ENCODE measurements at places on chromosomes 3 and 15. TPM values are rescaled to one million over a fixed set of nuclear protein-coding genes. Genes with fewer than 3 reads are reported as not detected.
A peak's percentile ranks its signal among the peaks of the same experiment; 100 is the strongest.

DNA sequence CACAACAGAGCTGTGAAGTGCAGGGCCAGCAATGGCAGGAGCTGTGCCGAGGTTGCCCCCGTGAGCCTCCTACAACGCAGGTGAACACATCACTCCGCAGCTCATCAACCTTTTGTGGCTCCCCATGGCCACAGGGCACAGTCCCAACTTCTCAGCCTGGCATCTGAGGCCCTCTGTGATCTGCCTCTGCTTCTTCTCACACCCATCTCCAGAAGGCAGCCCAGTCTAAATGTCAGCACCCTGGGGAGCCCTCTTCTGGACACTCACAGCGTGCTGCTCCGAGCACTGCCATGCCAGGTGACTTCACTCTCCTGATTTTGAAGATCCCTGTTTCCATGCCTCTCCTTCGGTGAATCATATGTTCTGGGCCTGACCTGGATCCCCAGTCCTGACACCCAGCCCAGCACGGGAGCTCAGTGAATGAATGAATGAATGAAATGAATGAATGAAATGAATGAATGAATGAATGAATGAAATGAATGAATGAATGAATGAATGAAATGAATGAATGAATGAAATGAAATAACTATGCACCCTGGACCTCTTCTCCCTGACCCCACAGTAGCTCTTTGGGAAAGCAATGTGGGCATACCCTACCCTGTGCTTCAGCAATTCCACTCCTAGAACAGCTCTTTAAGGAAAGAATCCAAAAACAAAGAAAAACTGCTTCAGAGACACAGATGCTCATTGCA lies 17.9 kb upstream of the SKIC8 start:
- DNase-seq: peak; percentile 61

GRCh38 chr15:85044251-85044853 lies 62.7 kb downstream of the PDE8A start:
- peak; percentile 83 for DNase-seq

DNA sequence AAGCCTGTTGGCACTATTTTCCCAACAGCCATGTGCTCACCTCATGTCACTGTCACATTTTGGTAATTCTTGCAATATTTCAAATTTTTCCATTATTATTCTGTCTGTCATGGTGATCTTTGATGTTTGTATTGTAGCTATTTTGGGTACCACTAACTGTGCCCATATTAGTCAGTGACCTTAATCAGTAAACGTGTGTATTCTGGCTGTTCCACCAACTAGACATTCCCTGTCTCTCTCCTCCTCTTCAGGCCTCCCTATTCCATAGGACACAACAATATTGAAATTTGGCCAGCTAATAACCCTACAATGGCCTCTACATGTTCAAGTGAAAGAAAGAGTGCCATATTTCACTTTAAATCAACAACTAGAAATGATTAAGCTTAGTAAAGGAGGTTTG lies 88.6 kb downstream of the OPA1 start:
- no peak for DNase-seq

DNA sequence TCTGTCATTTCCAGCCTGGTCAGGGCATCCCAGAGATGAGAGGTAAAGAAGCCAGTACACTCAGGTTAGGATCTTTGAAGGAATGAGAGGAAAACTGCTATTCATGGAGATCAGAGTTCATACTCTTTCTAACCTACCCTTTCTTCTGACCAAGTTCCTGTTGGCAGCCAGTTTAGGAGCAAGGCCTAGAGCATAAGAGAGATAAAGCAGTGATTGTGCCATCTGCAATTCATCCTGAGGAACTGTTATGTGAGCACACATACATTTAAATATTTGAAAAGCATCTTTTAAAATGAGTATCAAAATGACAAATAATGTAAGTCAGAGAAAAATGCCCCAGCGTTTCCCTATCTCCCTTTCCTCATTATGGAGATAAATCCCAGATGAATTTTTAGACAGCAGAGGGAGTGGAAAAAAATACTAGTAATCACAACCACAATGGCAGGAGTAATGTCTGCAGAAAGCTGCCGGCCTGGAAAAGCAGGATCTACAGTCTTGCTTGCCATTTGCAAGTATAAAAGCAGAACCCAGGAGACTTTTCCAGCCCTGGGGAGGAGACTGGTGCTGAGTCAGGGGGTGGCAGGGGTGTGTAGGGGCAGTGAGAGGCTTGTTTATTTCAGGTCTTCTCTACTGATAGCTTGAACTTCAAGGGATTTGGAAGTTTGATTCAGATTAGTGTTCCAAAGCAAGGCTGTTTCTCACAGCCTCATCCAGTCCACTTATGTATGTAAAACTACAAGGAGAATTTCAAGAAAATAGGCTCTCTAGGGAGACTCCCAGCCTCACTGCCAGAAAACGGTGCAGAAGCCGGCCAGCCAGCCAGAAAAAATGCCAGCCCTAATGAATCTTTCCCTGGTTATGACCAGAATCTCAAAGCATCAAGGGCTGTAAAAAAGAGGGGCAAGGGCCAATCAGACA lies 1052.4 kb downstream of the TUSC7 start:
- no peak for DNase-seq

DNA sequence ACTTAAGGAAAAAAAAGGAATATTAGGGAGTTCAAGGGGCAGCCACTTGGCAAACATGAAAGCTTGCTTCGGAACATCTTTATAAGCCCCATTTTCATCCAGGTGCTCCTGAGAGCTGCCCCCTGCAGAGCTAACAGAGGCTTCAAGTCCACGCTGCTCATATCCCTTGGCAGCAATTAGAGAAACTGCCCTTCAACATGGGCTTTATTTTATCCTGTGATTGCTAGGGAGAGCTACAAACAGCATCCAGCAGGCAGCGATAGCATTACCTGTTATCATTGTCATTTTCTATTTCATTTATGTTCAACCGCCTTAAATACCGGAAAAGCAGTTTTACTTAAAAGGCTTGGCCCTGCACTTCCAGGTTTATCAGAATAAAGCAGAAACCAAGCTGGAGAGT lies 68.4 kb upstream of the MCTP2 start:
- no peak for DNase-seq

- no peak for DNase-seq
Measured at GRCh38 chr3:143000528-143000927, 842 bp upstream of the U2SURP start.

- no peak for DNase-seq
Measured at GRCh38 chr3:172630316-172630715, 80.6 kb downstream of the NCEH1 start.

- no peak for DNase-seq
Measured at GRCh38 chr3:69379661-69380060, 6.2 kb downstream of the FRMD4B start.

DNA sequence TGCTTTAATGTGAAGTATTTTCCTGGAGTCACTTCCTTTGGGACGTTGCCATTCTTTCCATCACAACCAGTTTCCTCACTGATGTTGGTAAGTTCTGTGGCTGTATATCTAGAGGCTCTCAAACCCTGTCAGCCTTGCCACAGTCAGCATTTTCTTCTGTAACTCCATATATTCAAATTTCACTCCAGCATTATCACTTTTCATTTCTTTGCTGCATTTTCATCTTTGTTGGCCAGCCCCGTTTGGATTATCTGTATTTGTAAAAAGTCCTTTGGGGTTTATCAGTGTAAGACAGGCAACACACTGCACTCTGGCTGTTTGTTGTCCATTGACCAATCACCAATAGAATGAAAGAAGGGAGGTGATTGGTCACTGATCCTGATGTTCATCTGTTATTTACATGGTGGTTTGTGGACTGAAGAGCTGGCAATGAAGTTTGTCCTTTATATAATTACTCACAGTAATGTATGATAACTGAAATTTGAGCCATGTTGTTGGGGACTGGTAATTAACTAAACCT lies 20.3 kb downstream of the GMPS start:
- peak; percentile 51 for DNase-seq

GRCh38 chr3:13115991-13116390 lies 42.8 kb upstream of the IQSEC1 start:
- DNase-seq: no peak

DNA sequence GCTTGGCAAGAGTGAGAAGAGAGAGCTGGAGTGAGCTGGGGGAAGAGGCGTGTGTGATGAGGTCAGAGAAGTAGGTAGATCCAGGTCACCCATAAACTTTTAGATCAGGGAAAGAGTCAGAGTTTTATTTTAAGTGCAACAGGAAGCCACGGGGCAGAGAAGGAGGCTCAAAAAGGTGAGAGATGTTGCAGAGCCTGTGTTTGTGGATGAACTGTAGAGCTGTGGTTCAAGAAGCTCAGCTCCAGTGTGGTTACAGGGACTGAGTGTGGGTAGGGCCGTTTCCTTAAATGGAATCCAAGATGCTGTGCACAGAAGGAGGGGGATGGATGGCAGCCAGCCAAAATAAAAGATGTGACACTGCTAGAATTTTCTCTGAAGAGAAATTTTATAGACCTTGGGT lies 337.2 kb downstream of the SATB1 start:
- no peak for DNase-seq

GRCh38 chr15:51104512-51104911 lies 9.8 kb upstream of the TNFAIP8L3 start:
- no peak for DNase-seq

DNA sequence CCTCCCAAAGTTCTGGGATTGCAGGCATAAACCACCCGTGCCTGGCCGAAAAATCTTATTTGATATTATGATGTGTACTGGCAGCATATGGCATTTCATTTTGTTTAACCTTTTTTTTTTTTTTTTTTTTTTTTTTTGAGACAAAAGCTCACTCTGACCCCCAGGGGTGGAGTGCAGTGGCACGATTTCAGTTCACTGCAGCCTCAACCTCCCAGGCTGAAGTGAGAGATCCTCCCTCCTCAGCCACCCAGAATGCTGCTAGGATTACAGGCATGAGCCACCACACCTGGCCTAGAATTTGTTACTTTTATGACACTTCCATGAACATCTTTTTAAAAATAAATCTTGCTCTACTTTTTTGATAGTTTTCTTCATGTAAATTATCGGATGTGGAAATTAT lies 12.0 kb downstream of the TERB2 start:
- no peak for DNase-seq

DNA sequence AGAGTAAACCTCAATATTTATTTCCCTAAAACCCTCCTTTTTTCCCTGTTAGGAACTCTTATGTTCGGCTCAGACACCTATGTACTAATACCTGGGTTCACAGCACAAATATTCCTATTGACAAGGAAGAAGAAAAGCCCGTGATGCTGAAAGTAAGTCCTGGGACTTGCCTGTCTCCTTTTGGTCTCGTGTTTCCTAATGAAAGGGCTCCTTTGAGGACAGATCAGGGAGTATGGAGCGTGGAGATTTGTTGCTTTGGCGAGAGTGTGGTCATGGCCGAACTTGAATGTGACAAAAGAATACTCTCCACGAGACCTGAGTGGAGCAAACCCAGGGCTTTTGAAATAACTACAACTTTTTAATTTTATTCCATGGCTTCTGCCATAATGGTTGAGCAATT lies 167.8 kb downstream of the ITPR1 start:
- peak; percentile 74 for DNase-seq

DNA sequence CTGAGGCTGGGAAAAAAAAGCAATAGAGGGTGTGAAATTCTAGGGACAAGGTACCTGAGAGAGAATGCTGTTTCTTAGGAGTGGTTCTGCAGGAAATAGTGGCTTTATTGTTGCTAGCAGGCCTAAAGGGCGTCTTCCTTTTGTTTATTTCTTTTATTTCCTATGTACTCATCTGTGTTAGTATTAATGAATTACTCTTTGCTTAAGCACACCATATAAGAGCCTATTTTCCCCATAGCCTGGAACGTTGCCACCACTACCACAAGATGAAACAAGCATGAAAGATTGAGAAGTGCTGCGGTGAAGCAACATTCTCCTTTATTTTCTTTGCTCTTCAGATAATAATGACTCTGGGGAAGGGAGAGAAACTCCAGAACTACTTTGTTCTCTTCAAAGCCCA lies 21.3 kb upstream of the GOLIM4 start:
- no peak for DNase-seq

DNA sequence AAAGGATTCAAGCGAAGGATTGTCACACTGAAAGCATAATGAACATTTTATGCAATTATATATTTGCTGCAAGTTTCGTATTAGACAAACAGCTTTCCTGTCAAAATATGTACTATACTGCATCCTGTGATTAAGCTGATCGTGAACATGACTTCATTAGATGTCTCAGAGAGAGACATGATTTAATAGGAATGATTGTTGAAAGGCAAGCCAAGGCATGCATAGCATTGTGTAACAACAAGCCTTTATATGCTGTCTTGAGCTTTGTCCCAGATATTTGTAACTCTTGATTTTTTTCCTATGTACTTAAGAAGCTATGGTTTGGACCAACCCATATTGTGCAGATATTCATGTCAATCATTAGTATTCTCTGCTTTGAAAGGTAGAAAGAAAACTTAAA lies 309.1 kb downstream of the KCNH8 start:
- DNase-seq: no peak

GRCh38 chr3:153749070-153749610 lies 372.1 kb upstream of the ARHGEF26 start:
- no peak for DNase-seq

DNA sequence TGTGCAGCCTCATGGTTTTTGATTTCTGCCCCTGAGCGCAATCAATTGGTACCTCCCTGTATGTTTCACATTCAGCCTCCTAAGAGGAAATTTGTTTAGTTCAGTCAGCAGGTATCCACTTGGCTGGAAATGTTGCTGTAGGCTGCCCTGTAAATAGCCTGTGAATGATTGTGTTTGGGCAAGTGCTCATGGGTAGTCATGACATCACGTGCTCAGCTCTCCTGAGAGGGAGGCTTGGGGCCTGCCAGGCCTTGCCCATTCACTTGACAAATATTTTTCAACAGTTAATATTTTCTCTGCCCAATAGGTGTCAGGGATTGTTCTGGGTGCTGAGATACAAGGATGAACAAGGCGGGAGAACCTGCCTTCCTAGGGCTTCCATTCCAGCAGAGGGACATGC lies 13.3 kb downstream of the HRH1 start:
- DNase-seq: no peak

DNA sequence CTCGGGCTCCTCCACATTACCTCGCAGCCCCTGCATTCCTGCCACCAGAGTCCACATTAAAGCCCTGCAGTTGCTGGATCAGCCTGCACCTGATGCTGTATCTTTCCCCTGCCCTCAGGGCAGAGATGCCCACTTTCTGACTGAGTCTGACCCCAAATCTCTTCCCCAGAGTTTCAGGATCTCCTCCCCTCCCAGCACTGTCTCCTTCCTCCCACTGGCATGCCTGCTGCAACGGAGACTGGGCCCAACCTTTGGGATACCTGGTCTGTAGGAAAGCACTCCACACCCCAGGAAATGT lies 20.6 kb upstream of the GP9 start:
- no peak for DNase-seq

GRCh38 chr3:171168086-171168485 lies 141.6 kb upstream of the SLC2A2 start:
- DNase-seq: peak; percentile 79

- no peak for DNase-seq
Measured at GRCh38 chr3:114554731-114555130, 260.9 kb downstream of the TIGIT start.

The SAXO2 gene
- 0.43 TPM for total RNA-seq

The TGM4 gene
- not detected for total RNA-seq

The NPAP1 gene
- total RNA-seq: not detected

The ANKRD63 gene
- 0.29 TPM for total RNA-seq

The MAPKBP1 gene
- 14.7 TPM for total RNA-seq

The UBA7 gene
- total RNA-seq: 1.8 TPM

The MAGEL2 gene
- 0.95 TPM for total RNA-seq

The DAZL gene
- total RNA-seq: not detected
